ENCODE measurements at places on chromosomes 3 and 15.

DNA sequence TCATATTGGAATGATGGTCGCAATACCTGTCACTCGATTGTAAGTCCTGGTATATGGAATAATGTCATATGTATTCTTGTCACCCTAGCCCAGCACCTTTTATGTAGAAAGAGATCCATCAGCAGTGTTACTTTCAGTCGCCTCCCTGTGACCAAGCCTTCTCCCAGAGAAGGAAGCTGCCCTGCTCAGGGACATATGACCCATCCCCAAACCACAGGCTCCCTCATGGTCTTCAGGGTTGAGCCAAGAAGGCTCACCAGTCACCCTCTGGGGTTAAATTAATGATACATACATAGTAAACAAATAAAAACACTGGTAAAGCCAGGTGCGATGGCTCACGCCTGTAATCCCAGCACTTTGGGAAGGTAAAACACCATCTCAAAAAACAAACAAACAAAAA lies 4.6 kb upstream of the MFGE8 start:
- no peak for DNase-seq

GRCh38 chr3:185824051-185825005 lies 514 bp downstream of the IGF2BP2 start:
- no peak for DNase-seq

DNA sequence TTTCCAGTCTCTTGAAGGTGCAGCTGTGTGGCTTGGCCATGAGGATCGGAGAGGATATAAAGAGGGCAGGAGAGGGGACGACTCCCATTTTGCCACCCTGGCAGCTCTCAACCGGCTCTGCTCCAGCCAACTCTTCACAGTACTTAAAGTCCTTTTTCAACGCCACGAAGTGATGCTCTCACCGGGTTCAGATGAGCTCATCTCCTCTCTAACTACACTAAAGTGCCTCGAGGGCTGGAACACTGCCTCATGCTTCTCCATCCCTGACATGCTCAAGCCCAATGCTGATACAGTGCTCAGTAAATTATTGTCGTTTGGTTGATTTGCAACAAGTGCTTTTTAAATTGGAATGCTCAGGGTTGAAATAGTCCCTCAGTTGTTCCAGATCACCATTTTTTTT lies 97.8 kb downstream of the GTPBP8 start:
- DNase-seq: no peak

GRCh38 chr3:180017846-180018245 lies 18.9 kb downstream of the PEX5L start:
- no peak for DNase-seq

- no peak for DNase-seq
Measured at GRCh38 chr15:66148187-66148586, 105.4 kb downstream of the MEGF11 start.

DNA sequence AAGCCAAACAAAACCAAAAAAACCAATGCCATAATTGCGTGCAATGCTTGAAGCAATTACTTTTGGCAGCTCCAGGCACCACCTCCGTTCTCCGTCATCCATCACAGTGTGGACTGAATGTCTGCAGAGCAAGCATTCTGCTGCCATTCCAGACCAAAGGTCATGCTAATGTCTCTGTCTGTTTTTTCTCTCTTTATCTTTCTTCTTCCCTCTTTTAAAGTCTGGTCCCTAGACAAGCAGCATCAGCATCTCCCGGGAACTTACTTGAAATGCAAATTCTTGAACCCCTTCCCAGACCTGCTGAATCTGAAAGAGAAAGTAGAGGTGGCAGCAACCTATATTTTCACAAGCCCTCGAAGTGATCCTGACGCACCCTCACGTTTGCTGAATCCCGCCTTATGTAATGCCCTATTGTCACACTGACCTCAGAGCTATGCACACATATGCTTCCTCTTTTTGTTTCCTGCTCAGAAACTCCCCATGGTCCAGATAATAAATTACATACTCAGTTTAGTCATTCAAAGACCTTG lies 297.3 kb upstream of the PROK2 start:
- no peak for DNase-seq

GRCh38 chr3:108516881-108517280 lies 6.5 kb upstream of the MYH15 start:
- no peak for DNase-seq

DNA sequence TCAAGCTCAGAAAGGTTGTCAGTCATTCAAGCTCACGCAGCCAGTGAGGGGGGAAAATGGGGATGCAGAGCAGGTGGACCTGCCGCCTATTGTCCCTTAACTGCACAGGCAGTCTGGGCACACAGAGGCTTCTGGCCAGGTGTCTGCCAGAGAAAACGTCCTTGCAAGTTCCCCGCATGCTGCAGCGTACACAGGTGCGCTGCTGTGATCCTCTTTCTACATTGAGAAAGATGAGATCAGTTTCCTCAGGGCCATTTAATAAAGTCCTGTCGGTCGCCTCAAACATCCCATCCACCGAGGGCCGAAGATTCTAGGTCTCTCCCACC lies 445 bp upstream of the TSEN2 start:
- DNase-seq: no peak

- no peak for DNase-seq
Measured at GRCh38 chr3:151943539-151943938, 70.1 kb downstream of the SUCNR1 start.

- DNase-seq: no peak
Measured at GRCh38 chr3:188661806-188662205, 507.8 kb downstream of the LPP start.

DNA sequence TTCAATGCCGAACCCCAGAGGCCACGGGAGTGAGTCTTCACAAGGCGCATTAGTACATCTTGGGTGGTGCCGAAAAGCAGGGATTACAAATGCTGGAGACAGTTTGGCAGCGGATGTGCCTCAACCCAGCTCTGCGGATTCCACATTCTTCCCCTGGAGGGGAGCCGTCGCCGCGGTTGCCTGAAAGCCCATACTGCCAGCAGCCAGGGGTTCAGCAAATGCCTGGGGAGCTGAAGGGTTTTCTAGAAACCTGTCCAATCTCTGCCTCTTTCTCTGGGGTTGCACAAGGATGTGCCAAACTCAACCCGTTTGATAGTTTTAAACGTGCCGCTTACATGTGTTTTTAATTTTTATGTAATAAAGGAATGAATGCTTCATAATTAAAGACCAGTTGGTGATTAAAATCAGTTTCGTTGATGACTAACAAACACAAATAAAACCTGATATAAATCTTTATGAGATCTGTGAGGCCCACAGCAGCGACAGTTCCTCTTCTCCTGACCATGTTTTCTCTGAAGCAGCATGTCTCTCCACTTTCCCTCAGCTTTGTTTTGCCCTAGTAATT lies 74.6 kb upstream of the LEKR1 start:
- DNase-seq: no peak

- no peak for DNase-seq
Measured at GRCh38 chr3:166582236-166582635, 745.0 kb upstream of the BCHE start.

DNA sequence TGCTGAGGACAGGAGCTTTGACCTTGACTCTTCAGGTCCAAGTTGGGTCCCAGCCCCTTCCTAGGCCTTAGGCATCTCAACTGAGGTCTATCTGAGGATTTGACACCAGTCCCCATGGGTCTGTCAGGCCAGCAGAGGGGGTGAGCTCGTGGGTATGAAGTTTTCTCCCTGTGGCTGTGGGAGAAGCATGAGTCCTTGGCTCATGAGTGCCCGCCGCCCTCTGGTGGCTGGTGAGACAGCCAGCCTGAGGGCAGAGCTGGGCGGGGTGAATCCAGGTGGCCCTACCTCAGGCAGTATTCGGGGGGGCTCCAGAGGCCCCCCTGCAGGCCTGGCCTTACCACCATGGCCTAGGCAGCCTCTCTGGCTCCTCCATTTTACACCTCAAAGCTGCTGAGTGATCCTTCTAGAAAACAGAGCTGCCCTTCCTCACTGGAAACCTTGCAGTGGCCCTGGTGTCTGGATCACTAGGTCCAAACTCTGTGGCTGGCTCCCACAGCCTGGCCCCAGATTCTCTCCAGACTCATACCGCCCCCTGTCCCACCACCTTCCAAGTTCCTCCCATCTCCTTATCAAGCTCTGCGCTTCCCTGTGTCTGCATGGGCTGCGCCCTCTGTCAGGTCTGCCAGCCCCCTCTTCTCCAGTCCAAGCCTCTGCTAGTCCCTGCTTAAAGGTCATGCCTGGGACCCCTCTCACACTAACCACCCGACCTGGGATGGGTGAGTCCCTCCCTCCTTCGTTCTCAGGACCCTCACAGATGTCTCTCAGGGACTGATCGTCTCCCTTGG lies 16.1 kb downstream of the SH2D7 start:
- DNase-seq: peak; percentile 82

DNA sequence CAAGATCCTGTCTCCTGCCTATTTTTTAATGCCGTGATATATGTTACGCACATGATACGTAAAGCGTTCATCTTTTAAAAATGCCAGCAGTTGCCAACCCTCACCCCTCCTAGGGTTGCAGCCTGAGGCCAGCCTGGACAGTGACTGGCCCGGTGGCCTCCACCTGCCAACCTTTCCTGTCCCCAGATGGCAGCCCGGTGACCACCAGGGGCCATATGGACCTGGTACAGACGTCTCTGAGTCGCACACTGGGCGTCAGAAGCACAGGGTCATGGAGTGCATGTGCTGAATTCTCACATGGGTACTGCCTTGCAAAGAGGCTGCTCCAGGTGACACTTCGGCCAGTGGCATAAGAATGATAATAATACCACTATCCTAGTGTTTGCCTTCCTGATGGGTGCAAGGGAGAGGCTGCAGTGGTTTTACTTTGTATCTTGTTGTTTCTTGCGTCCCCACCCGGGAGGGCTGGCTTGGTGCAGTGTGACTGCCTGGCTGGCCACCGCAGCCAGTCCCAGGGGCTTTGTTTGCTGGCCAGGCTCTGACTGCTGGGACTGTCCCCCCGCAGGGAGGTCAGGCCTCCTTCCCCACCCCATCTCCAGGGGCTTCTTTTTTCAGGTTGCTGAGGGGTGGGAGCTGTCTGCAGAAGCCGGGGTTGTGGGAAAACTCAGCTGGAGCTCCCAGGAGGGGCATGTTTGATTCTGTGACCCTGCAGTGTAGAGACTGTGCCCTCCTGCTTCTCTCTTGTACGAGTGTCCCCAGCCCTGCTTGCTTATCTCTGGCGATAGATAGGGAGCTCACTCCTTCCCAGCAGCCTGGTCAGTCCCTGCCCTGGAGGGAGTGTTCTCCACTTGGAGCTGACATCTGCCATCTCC lies 16.9 kb downstream of the FBLN2 start:
- no peak for DNase-seq

DNA sequence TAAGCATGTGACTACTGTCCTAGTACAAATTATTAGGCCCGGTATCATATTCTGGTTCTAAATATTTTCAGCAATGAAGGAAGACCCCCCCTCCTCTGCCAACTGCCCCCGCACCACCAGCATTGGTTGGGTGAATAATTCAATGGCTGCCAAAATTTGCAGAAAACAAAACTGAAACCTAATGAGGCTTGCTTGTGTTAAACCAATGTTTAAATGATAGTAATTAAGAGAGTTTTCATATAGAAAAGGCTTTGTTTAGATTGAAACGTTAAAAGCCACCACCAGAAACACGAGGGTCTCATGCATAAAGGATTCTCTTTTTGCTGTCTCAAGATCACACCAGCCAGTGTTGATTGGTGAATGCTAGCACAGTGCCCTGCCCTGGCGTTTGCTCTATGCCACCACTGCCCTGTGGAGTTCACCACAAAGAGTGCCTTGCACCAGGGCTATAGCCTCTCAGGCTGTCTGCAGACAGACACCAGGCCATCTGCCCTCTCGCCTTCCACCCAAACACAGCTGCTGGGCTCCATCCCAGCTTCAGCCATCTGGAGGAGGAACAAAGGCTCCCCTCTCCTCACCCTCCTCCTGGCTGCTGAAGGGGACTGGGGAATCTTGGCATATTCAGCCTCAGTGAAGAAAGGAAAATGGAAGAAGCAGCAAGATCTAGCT lies 200.3 kb upstream of the PFN2 start:
- no peak for DNase-seq

DNA sequence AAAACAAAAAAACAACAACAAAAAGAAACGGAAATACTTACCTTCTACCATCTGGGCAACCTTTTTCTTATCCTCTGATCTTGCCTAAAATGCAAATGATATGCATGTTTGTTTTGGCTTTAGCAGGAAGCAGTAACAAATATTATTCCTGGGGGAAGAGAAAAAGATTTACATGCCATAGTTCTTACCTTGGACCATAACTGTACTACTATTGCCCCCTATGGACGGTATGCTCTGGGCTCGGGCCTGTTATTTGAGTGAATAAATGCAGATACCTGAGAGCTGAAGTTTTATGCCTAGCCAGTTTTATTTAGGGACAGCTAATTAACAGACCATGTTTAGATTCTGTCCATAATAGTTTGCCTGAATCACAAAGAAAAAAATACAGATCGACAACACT lies 12.6 kb upstream of the STARD5 start:
- peak; percentile 26 for DNase-seq

DNA sequence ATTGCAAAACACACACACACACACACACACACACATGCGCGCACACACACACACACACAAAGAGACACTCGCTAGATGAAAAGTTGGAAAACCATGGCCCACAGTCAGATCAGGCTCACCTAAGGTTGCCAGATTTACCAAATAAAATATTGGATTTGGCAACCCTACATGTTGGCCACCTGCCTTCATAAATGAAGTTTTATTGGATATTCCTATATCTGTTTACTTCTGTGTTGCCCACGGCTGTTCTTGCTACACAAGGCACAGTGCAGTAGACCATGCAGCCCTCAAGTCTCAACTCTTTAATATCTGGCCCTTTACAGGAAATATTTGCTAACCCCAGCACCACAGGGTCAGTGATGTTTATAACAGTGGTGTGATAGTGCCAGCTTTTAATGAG lies 445.0 kb upstream of the PROK2 start:
- no peak for DNase-seq

DNA sequence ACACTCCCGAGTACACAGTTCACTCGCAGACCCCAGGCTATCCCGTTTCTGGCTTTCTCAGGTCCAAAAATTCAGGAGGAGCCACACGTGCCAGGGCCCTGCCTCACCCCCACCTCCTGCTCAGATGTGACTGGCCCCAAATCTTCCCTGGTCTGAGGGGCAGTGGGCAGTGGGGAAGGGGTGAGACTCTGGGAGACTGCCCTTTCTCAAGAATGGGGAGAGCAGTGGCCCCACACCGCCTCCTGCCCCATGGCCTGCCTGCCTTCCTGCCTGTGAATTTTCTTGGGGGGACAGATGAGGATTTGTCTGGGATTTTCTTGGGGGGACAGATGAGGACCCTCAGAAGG lies 174.6 kb downstream of the MEGF11 start:
- no peak for DNase-seq

DNA sequence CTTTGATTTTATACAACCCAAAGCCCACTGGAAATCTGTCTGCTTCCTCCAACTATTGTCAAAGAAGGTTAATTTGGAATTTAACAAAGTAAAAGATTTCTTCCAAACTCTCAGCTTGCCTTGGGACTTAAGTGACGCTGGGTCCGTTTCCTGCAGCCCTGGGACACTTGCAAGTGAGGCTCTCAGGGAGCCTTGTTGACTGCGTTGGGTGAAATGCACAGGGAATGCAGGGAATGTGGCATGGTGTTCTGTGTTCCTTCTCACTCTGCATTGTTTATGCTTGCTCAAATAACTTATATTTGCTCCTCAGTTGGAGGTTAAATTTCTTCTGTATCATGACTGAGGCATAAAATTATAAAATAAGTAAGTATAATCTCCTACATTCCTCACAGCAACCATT lies 60.9 kb upstream of the TJP1 start:
- DNase-seq: no peak
